AML-193 (cell line): ENCODE measurements at places on chromosomes 1 and 21.

- DNase-seq, result no peak
Observed at GRCh38 chr1:109618661-109619575, 498 bp downstream of the GNAT2 start.

DNA sequence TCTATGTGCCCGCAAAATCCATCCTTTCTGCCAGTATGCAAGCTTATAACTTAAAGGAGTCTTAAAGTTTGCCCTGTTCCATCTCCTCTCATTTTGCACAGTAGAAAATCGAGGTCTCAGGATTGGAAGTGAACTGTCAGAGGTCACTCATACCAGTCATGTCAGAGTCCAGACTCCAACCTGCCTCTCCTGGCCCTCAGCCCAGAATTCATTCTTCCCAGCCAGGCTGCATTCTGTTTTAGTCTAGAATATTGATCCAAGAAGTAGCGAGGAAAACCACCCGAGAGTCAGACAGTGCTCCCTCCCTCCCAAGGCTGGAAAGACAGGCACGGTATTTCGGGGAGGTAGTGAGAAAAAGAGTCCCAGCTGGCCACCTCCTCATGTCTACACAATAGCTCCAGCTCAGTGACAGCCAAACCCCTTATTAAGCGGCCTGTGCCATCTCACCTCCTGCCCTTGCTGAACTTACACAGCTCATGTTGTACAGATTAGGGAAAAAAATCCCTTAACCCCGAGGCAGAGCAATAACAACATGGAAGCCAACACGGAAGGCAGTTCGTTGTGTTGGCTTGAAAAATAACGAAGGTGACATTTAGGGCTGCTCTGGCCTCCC, 89.4 kb downstream of the OMA1 start:
- DNase-seq, result no peak

DNA sequence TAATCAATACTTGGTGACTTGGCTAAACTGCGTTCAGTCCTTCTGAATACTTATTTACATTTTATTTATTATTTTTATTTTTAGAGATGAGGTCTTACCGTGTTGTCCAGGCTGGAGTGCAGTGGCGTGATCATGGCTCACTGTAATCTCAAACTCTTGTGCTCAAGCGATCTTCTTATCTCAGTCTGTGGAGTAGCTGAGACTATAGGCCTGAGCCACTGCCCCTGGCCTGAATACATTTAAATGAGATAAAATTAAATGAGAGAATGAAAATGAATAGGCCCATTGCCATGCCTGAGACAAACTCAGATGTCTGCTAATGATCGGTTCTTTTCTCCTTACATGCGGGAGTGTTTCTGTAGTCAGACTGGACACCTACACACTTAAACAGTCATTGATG, 86.0 kb downstream of the GALNT2 start:
- DNase-seq, result no peak

- DNase-seq, result no peak
Observed at GRCh38 chr1:67313934-67314671, 6.4 kb downstream of the IL12RB2 start.

DNA sequence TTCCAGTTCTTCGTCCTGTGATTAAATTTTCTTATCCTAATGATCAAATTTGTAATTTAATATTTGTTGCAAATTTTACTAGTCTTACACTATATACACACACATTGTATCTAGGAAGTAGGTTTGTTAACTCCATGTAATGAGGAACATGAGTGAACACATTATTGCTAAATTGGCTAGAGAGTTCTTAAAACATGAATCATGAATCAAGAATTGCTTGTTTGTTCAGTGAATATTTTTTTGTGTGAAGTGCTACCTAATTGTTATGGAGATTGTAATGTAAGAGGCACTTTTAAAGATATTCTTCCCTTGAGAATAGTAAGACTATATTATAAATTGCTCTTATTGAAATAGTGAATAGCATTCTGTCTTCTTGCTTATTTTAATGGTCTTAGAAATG, 4.6 kb downstream of the GPSM2 start:
- DNase-seq, result peak; percentile 65

DNA sequence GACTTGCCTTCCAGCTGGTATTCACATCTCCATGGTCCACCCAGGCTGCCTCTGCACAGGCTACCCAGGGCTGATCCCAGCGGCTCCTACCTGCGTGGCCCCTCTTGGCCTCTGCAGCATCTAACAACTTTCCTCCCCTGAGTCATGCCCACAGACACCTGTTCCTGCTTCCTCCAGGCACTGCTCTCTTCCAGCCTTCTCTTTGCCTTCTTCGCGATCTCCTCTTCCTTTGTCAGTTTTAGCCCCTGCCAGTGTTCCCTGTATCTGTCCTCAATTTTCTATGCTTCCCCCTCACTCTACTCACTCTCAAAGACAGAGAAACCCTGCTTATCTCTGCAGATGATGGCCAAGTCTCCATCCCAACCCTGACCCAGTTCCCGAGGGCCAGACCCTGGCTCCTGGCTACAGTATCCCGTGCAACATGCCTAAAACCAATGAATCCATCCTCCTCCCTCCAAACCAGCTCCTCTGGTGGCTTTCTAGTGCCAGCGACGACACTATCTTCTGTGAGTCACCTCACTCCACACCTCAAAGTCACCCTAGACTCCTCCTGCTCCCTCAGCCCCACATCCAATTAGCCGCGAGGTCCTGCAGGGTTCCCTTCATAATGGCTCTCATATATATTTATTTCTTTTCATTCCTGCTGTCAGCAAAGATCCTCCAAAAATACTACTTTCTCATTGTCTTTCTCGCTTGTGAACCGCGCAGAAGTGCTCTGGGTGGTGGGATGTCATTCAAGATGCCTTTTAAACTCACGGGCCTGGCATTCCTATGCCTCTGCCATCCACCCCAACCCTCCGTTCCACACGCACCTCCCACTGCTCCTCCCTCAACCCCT, 259.2 kb downstream of the TOMM20 start:
- no peak for DNase-seq

DNA sequence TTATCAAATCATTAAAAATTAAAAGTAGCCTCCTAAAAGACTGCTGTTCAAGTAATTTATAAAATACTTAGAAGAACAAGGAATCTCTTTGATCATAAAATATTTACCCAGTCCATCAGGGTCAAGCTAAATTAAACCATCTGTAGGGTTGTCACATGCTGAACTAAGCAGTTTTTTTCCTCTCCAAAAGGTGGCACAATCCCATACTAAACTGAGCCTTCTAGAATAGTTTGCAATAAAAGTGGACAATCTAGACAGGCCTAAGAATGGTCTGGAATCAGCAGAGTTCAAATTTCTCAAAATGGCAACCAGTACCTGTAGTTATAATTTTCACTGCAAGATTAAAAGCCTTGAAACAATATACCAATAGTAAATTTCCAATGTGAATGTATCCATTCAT, 194.8 kb downstream of the EIF4G3 start:
- DNase-seq, result peak; percentile 13

GRCh38 chr21:14763695-14764064, 217.6 kb upstream of the SAMSN1 start:
- no peak for DNase-seq

- no peak for DNase-seq
Observed at GRCh38 chr1:239025997-239026694, 360.2 kb upstream of the CHRM3 start.

DNA sequence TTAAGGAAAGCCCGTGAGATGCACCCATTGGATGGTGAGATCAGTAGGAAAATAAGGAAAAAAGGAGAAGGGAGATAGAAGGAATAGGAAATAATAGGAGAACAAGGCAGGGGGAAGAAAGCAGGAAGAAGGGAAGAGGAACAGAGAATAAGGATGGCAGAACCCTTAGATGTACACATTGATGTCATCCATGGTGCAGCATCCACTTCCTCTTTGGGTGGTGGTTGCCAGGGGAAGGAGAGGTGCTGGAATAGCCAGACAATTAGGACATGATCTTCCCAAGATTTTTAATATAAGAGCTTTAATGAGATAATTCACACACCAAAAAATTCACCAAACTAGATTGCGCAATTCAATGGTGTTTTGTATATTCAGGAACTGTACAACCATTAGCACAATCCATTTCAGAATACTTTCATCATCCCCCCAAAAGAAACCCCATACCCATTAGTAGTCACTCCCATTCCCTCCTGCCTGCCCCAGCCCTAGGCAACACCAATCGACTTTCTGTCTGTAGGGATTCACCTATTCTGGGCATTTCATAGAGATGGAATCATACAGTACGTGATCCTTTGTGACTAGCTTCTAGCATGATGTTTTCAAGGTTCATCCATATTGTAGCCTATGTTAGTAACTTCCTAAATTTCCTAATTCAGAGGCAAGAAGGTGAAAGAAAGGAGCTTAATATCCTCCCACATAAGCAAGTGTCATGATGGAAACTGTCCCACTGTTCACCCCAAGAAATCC, 121.4 kb downstream of the PLXNA2 start:
- DNase-seq, result no peak

- DNase-seq, result no peak
Observed at GRCh38 chr1:32703479-32704291, 1.1 kb upstream of the SYNC start.

- peak; percentile 88 for DNase-seq
Observed at GRCh38 chr1:113042285-113043143, 30.5 kb upstream of the LRIG2 start.

DNA sequence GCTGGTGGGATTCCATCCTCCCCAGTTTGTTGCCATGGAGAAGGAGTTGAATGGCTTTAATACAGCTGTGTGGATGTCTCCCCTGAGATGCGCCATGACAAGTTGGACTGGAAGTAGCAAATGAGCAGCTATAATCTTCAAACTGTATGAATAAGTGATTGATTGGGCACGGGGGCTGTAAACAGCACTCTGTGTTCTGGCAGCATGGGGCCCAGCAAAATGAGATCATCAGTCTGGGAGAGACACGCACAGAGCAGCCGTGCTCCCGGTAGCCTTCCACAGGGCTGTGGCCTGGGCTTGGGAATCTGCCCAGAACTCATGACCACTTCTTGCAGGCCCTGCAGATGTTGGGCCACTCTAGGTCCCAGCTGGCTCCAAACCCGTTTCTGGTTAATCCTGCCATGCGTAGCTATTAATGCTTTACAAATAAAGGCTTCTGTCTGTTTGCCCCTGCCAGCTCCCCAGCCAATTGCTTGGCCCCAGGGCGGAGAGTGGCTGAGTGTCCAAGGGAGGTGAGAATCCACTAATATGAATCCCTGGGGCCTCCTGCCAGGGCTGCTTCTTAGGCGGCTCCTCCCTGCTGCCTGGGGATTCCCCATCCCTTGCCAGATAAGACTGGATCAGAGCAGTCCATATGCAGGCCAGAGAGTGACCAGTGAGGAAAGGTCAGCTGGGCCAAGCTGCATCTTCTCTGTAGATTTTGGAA, 642.9 kb downstream of the AJAP1 start:
- no peak for DNase-seq

DNA sequence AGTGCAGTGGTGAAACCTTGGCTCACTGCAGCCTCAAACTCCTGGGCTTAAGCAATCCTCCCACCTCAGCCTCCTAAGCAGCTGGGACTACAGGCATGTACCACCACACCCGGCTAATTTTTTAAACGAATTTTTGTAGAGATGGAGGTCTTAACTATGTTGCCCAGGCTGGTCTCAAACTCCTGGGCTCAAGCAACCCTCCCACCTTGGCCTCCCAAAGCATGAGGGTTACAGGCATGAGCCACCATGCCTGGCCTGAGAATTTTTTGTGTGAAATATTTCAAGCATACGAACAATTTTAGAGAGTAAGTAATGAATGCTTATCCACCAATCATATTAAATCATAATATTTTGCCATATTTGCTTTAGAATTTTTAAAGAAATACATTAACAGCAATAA, 51.6 kb downstream of the MROH9 start:
- DNase-seq, result no peak

DNA sequence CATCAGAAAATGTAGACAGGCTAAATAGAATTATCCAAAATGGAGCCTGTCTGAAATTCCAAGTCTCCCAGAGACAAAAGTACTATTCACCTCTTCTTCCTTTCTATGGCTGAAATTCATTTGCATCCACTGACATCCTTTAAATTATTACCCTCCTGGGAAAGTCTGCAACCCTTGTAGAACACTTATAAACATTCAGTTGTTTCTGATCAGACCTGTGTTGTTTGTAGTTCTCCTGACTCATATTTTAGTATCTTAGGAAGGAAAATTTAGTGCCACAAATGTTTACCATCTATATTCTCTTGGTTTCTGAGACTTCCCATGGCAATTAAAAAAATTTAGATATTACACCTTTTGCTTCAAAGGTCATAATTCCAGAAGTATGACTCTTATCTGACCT, 69.6 kb upstream of the C1orf105 start:
- DNase-seq, result no peak

GRCh38 chr1:167672831-167673230, 42.8 kb downstream of the RCSD1 start:
- no peak for DNase-seq

DNA sequence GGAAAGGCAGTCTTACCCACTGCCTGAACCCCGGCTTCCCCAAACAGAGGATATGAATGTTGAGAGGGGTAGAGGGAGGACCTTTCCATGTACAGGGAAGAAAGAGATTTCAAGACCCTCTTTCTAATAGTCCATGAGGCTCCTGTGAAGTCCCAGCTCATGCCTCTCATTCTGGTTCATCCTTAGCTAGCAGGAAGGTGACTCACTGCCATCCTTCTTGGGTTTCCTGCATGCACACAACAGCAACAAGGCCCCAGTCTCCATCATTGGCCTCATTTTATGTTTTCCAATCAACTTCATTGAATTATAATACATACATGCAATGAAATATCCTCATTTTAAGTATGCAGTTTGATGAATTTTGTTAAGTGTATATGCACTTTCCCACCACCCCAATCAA, 46.2 kb downstream of the SYT2 start:
- DNase-seq, result no peak

DNA sequence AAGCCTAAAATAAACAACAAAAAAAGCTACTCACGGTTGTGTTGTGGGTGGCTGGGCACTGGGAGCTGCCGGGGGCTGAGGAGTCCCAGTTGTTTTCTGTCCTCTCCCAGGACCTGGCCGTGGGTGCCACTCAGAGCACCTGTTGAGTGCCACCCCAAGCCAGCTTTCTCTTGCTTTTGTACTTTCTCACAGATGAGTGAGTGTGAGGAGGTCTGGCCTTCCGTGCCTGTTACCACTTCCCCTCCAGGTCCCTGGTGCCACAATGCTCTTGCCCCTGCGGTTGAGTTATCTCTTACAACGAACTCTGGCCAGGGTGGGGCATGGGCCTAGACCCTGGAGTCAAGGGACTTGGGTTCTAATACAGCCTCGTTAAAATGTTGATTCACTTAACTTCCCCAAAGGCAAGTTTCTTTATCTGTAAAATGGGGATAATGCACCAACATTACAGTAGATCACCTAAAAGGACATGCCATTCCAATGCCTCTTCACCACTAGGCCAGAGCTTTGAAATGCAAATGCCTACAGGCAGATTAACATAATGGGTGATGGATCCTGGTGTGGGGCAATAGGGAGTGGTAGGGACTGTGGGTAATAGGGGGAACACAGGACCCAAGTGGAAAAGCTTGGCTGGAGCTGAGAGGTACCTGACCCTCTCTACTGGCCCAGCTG, at the start of gene CNR2:
Gene CNR2, minus strand, starts transcription at position 151 of the 669 bp plus-strand sequence. CDS start 37,745 bp downstream, outside the sequence.
- no peak for DNase-seq

- no peak for DNase-seq
Observed at GRCh38 chr1:220338759-220339158, 66.5 kb upstream of the RAB3GAP2 start.

GRCh38 chr1:169041366-169041765, 65.1 kb upstream of the ATP1B1 start:
- peak; percentile 30 for DNase-seq
